ENCODE measurements at places on chromosomes 2 and 18.

GRCh38 chr2:17759805-17760204, 5.9 kb downstream of the GEN1 start:
- DNase-seq = no peak

DNA sequence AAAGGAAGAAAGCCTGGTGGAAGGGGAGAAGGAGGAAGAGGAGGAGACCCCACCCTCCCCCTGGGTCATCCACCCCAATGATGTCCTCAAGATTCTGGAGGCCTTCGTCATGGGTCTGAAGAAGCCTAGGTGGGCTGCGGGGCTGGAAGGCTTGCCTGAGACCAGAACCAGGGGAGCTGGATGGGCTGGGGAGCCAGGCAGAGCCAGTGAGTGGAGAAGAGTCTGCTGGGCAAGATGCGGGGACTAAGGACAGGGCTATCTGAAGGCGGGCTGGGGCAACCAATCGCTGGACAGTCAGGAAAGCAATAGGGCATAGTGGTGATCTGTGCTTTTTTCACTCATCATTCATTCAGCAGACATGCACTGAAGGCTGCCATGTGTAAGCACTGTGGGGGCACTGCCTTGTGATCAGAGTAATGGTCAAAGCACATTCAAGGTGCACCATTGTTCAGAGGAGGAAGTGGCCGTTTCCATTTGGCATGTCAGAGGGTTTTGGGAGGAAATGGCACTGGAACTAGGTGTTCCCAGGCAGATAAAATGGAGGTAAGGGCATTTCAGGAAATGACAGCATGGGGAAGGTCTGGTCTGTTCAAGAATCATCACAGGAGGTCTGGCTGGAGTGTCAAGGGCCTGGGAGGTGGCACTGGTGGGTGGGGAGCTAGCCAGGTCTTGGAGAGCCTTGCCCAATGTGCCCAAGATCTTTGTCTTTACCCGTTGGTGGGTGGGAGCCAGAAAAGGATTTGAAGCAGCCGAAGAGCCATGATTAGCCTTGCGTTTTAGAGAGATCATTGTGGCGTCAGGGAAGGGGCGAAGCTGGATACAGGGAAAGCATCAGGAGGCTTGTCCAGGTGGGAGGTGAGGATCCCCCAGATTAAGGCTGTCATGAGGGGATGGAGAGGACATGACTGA, 24.2 kb downstream of the OTOF start:
- no peak for DNase-seq

DNA sequence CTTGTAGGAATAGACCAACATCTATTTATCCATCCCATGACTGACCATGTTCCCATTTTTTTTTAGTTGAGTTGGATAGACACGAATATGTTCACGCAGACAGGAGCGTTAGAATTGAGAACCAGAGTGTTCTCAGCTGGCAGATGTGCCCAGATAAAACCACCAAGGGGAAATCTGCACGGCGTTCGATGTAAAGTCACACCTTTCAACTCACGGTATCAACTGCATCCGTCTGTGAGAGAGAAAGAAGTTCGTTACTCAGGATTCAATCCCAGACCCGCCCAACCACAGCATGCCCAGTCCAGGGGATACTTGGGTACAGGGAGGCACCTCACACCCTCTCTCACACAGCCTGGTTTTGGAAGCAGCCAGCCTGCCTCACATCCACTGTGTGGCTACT, 26.1 kb downstream of the MAL start:
- DNase-seq = no peak

DNA sequence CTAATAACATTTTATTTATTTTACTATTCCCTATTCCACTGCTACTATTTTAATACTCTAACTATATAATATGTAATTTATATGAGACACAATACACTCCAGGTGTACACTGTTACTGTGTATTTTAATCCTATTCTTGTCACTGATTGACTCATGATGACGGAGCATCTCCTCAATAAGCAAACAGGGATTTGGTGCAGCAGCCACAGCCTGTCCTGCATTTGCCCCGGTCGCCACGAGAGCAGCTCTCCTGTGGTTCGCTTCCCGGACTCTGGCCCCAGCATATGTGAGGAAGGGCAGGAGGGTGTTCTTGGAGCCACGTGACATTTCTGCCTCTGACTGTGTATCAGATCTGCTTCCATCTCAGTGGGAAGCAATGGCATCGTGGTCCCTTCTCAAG, 74.1 kb upstream of the PXDN start:
- no peak for DNase-seq

- no peak for DNase-seq
Measured at GRCh38 chr2:7454592-7454991, 537.4 kb downstream of the RNF144A start.

DNA sequence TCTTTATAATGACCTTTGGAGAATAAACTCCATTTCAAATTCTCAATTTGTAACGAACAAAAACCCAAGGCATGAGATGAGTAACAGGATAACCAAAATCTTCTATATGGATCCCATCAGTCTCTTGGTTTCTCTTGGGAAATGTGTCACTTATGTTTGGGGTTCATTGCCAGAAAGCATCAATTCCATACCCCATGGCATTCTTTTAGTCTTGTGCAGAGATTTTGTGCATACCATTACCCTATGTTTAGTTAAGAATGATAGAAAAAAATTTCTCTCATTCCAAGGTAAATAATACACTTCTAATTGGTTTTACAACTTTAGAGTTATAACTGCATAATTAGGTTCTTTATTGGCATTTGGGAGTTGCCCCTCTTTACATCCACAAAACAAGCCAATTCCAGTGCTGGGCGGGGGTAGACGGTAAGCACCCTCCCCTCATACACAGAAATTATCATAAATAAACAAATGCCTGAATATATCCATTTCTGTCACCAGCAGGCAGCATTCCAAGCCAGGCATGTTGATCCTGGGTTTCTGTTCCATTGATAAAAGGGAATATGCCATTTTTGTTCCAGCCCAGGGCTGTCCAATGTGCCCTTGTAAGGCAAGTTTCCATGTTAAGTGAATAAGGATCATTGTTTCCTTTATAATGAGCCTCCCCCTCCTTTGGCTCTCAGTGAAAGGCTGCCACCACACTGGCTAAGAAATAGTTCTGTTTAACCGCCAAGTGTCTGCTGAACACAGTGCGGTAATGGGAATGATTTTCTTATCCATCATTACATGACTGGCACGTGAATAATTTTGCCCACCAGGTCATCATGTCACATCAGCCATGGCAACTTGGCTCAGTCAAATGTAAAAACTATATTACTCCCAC, 680.1 kb upstream of the ZEB2 start:
- DNase-seq = no peak

- DNase-seq = no peak
Measured at GRCh38 chr2:197908990-197909776, 104.8 kb downstream of the PLCL1 start.

GRCh38 chr2:128437204-128437565, 118.5 kb upstream of the HS6ST1 start:
- no peak for DNase-seq

DNA sequence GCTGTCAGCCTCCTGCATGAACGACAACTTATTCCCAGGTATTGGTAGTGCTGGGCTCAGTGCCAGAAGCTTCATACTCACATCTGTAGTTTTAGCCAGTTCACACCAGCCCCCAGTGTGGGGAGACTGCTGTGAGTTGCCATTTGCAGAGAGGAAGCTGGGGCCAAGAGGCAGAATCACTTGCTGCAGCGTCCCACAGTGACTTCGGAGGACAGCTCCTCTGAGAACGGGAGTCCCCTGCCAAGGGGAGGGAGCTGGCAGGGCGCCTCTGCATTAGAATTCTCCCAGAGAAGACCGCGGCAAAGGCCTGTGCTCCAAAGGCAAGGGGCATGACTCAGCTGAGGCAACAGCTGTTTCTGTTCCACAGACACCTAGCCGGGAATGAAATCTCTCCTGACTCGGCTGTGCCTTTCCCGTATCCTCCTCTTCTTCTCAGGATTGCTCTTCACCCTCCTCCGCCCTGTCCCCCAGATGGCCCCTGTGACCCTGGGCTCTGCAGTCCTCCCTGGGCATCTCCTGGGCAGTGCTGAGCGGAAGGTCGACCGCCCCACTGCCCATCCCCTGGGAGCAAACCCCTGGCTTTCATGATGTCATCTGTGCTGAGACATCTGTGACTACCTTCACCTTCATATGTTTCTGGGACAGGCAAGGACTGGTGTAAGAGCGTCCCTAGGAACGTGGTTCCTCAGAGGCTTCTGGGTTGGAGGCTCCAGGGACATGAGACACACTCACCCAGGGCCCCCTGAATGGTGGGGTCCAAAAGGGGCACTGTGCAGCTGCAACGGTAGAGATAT, 18.0 kb downstream of the MAL start:
- DNase-seq = no peak

DNA sequence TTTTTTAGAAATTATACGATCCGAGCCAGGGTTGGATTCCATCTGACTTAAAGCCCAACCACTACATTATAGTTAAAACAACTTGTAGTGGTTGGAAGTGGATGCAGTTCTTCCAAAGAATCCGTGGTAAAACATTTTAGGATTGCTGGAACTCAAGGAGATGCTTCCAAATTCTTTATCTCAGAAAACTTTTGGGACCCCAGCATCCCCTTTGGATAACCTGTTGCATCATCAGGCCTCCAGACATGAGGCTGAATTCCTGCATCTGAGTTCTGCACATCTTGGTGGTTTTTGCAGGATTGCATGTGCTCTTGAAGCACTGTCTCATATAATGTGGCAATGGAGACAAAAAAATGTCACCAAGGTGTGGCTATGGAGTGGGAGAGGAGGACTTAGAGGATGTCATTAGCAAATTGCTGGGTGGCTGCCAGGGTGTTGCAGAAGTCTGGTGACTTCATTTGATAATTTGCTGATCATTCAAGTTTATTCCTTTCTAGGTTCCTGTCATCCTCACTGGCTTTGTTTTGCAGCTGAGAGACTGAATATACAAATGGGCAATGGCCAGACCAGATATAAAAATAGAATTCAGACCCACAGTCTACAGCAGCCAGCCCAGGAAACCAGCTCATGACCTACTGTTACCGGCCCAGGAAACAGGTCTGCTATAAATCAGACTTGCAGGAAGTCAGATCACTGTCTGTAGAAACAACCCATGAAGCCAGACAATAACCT, 207.7 kb downstream of the BCL2 start:
- DNase-seq = no peak

GRCh38 chr2:12008425-12009061, 262.1 kb downstream of the LPIN1 start:
- no peak for DNase-seq

DNA sequence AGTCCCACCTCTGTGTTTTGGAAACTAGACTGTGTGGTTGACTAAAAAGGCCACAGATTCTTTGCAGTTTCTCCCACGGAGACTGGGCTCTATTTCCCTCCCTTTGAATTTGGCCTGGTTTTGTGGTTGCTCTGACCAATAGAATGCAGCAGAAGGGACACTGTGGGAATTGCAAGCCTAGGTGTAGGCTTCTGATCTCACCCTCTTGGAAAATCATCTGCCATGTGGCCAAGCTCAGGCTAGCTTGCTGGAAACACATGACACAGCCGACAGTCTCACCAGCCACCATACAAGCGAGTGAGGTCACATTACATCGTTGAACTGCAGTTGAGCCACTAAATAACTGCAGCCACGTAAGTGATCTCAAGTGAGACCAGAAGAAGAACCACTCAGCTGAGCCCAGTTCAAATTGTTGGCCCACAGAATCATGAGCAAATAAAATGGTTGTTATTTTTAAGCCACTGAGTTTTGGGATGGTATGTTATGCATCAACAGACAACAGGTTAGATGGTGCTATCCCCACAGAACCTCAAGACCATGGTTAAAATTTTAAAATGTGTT, 319.1 kb upstream of the MEX3C start:
- DNase-seq = no peak

DNA sequence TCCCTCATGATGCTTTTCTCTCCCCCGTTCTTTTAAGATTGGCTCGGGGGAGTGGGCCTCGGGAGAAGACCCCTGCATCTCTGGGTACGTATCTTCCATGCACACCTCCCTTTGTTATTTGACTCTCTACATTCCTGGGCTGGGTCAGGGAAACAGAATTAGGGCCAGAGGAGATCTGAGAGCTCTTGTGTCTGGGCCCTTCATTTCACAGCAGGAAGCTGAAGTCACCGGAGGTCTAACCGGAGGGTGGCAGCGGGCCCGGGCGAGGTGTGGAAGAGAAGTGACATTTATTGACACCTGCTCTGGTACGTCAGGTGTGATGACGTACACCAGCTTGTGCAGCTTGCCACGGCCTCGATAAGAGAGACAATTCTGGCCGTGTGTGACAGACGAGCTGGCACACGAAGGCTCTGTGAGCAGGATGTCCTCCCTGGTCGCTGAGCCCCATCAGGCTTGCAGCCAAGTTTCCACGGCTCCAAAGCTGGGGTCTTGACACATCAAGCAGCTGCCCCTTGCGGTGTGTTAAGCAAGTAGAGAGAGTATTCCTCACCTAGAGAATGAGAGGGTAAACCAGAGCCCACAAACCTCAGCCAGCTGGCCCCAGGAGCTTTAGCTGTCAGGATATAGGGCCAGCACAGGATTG, 30.4 kb downstream of the TOGARAM2 start:
- peak; percentile 33 for DNase-seq

- no peak for DNase-seq
Measured at GRCh38 chr18:42801706-42802105, 313.8 kb downstream of the RIT2 start.

GRCh38 chr2:104448661-104449440, 405.1 kb upstream of the POU3F3 start:
- no peak for DNase-seq

DNA sequence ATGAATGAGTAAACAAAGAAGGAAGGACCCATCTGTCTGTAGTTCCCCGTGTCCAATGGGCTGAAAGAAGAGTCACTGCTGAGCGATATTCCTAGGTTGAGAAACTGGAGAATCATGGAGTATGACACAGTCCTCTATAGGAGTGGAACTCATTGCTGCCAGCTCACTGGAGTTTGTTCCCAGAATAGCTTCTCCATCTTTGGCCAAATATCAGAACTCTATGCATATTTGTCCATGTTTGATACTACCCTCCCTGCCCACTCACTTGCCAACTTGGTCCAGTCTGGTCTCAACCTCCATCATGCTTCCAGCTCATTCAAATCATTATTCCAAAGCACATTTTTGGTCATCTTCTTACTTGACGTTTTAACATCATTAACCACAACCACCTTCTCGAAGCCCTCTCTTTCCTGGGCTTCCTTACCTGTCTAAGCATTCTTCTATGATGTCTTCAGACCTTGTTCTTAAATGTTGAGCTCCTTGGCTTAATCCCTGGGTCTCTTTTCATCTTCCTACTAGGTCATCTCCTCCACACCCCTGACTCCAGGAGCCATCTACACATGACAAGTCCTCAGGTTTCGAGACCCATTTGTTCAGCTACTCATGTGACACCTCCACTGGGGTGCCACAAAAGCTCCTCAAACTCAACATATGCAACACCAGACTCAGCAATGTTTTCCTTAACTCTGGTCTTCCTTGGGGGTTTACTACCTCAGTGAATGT, 221.6 kb downstream of the MYCN start:
- no peak for DNase-seq

DNA sequence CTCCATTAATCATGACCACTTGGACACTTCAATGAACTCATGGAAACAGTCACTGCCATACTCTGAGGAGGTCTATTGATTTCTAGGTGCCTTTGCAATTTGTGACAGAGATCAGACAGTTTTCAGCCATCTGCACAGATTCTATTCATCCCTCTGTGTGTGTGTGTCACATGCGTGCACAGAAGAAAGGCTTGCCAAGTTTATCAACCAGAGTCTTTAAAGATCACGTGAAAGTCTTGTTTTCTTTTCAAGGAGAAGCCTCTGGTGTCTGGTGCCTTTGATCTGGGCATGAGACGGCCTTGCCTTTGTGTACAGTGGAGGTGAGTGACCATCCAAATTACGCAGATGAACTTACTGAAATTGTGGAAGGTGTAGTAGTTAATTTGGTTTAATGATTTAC, 164.2 kb downstream of the VAPA start:
- no peak for DNase-seq

- no peak for DNase-seq
Measured at GRCh38 chr18:75227535-75228296, 17.1 kb downstream of the TSHZ1 start.

- no peak for DNase-seq
Measured at GRCh38 chr18:28007841-28008240, 169.1 kb downstream of the CDH2 start.

All from stimulated activated CD4-positive, alpha-beta T cell treated with anti-CD3 and anti-CD28 coated beads, Interleukin-12 subunit alpha, Interleukin-12 subunit beta, amount 100 ng/mL, for 4 hours (primary cell).